ENCODE measurements at places on chromosomes 1 and 21. TPM values are rescaled to one million over a fixed set of nuclear protein-coding genes. Genes with fewer than 3 reads are reported as not detected.

- DNase-seq, result no peak
Measured at GRCh38 chr1:6544831-6545230, 9.5 kb downstream of the NOL9 start.

- no peak for DNase-seq
Measured at GRCh38 chr1:166145499-166145898, 21.3 kb downstream of the FAM78B start.

DNA sequence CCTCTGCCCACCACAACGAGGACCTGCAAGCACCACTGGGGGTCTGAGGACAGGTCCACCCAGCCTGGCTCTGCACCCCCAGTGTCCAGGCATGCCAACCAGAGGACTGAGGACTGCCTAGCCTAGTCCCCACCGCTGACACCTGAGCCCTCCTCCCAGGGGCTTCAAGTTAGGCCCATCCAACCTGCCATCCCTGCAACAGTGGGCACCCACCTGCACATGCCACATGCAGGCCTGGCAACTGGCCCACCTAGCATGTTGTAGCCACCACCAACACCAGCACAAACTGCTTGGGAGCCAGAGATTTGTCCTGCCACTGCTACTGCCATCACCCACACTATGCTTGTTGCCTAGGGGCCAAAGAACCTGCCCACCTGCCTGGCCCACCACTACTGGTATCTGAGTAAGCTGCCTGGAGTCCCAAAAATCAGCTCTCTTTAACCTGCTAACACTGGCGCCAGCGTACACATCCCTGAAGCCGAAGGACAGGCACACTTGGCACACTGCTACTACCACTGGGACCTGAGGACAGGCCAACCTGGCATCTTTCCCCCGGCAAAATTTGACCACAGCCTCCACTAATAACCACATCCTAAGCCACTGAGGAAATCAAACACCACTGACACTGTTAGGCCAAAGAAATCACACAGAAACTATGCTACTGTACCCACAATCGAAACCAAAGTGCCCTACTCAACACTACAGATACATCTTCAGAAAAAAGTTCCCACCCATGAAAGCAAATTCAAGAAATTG lies 61.5 kb downstream of the PSMG1 start:
- no peak for DNase-seq

- no peak for DNase-seq
Measured at GRCh38 chr1:93448292-93448982, 519 bp downstream of the FNBP1L start.

GRCh38 chr1:41678111-41678878 lies 193.8 kb upstream of the EDN2 start:
- DNase-seq, result no peak

GRCh38 chr1:186461014-186461413 lies at the start of gene PDC:
Gene PDC, minus strand, starts transcription at chr1:186461114. Its CDS starts 11,655 bp downstream, at chr1:186449459.
- no peak for DNase-seq

- DNase-seq, result peak; percentile 93
Measured at GRCh38 chr21:44299458-44300261, at the start of gene PFKL. Gene PFKL, plus strand, starts transcription at chr21:44300053. Its CDS starts 53 bp downstream, at chr21:44300106.

- DNase-seq, result peak; percentile 39
Measured at GRCh38 chr1:109637446-109637845, 17.8 kb downstream of the AMPD2 start.

DNA sequence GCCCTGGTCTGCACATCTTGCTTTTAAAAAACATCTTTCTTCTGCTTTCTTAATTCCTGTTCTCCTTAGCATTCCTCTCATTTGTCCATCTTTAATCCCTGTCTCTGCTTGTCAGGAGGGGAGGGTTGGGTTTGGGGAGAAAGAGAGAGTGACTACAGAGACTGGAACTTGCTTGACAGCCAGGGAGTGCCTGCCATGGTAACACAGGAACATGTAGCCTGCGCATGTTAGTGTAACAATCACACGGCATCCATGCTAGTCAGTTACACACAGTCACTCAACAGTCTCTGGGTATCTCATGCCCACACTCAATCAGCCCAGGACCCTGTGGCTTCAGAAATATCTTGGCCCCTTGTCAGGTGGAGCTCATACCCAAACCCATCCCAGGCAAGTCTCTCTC lies 818 bp upstream of the TFAP2E start:
- DNase-seq, result no peak

GRCh38 chr1:214709241-214709640 lies 106.2 kb downstream of the CENPF start:
- DNase-seq, result no peak

- no peak for DNase-seq
Measured at GRCh38 chr1:26545969-26546323, 16.4 kb downstream of the RPS6KA1 start.

DNA sequence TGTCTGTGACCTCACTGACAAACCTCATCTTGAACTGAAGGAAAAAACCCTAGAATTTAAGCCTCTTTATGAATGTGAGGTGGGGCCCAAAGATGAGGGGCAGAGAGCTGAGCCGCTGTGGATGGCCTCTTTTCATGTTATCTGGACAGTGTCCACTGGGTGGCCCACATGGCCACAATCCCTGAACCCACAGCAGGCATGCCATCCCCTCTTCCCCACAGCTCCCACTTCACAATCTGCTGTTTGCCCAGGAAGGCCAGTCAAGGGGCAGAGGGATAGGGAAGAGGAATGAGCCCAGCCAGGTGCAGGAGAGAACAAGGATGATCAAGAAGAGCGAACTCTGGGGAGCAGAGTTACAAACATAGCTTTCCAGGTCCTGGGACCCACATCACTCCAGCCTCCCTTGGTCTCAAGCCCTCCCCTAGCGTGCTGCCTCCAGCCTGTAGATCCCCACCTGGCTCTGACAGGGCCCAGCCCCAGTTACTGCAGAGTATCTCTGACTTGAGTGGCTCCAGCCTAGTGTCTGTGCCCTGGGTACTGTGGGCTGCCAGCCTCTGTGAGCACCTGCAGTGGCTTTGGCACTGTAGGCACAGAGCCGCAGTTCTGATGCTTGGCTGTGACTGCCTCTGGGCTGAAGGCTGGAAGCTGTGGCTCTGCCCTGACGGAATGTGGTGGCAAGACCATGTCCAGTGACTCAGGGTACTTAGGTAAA lies 1.9 kb upstream of the SLFNL1 start:
- no peak for DNase-seq

GRCh38 chr21:42312626-42313104 lies 2.5 kb downstream of the TFF3 start:
- DNase-seq, result no peak

GRCh38 chr1:207059881-207060280 lies 6.8 kb downstream of the PFKFB2 start:
- DNase-seq, result no peak

DNA sequence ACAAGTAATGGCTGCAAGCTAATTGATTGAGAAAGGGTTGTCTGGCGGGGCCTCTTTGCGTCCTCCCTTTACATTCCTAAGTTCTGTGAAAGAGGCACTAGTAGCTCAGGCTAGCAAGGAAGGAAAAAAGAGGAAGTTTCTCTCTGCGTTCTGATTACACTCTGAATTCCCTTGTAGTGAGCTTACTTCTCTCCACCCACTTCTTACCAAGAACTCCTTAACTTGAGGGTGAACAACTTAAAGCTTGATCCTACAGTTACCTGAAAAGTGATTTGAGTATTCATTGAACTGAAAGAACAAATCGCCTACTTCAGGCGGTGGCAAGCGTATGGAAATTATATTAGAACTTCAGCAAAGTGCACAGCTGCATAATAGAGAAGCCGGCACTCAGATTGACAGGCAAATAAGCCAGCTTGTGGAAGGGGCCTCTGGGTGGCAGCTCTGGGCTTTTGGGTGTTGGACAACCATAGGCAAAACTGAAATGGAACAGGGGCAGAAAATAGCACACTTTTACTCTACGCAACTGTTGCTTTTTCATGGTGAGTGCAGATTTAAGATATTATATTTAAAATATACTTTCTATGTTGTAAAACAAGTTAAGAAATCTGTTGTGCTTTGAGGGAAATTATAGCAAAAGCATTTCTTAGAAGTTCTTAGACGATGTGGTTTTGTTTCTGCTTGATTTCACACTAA lies 464.5 kb downstream of the USP25 start:
- no peak for DNase-seq

- DNase-seq, result no peak
Measured at GRCh38 chr1:177966199-177966598, 3.7 kb downstream of the SEC16B start.

Gene PTGER3
- total RNA-seq, result 253 TPM

Gene RXRG
- 1.4 TPM for total RNA-seq

Gene GPX7
- 8.5 TPM for total RNA-seq

Gene ERICH3
- not detected for total RNA-seq

Gene LAMC1
- 370 TPM for total RNA-seq

Gene FBLIM1
- total RNA-seq, result 34.5 TPM

Gene TFF3
- 5.5 TPM for total RNA-seq

Gene LCE3E
- not detected for total RNA-seq

Gene CYP4X1
- 4.3 TPM for total RNA-seq
